GM18507 (cell line): ENCODE measurements at places on chromosomes 12 and 14.

DNA sequence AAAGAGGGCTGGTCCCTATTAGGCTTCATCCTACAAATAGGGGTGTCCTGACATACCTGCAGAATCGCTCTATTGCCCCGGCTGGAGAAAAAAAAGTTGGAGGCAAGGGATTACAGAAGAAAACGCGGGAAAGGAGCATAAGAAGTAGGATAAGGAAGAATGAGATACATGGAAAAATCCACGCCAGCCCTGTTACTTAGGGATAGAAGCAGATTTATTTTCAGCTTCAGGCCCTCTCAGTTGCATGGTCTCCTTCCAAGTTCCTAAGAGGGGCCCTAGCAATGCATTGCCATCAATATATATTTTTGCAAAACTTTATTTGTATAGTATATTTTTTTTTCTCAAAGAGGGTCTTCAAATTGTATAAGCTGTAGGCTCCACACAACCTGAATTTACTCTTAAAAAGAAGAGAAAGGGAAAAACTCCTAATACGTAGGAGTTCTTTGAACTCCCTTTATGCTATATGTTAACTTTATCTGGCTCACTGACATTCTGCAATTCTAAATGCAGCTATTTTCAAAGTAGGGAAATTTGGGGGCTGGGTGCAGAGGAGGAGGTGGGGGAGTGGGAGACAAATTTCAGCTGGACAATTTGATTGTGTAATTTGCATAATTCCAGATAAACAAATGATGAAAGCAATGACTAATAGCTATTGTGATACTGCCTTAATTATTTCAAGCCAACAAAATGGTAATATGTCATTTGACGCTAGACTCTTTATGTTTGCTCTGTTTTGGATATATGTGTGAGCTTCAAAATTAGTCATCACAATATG is 137.7 kb upstream of the TRHDE start:
- no peak for DNase-seq

- no peak for DNase-seq
Measured at GRCh38 chr12:106380954-106381353, 23.4 kb downstream of the POLR3B start.

- no peak for DNase-seq
Measured at GRCh38 chr14:89317051-89317691, 99.9 kb downstream of the FOXN3 start.

DNA sequence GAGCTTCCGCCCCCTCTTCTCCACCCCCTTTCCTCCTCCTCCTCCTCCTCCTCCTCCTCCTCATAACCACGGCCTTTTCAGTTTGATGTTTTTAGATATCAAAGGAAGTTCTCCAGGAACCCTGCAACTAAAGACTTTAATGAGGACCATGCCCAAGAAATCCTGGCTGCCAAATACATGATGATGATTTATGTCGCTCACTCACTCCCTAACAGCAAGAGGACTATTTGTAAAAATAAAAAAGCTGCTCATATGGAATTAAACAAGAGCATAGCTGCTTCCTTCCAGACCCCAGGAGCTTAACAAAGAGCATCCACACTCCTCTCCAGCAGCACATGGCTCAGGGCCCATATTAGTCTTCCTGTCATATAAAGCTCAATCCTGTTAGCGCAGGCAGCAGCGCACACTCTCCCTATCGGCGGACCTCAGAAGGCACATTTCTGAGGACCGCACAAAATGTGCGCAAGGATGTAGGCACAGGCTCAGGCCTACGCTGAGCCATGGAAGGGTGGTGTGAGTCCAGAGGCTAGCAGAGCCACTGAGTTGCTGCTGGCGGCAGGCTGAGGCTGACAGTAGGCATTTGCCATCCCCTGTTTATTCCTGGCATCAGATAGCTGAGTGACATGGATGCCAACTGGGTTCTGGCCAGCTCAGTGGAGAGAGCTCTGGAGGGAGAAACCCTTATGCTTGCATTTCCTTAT is 232.8 kb downstream of the MSRB3 start:
- DNase-seq, result no peak
